ENCODE measurements at places on chromosomes 6 and 20. TPM values are rescaled to one million over a fixed set of nuclear protein-coding genes. Genes with fewer than 3 reads are reported as not detected.
A peak's percentile ranks its signal among the peaks of the same experiment; 100 is the strongest.

The MYT1 gene
- total RNA-seq: 0.20 TPM

The PBOV1 gene
- total RNA-seq: not detected

The FILIP1 gene
- 11.3 TPM for total RNA-seq

The RIMS1 gene
- total RNA-seq: 6.0 TPM

The BEND6 gene
- total RNA-seq: 6.6 TPM

DNA sequence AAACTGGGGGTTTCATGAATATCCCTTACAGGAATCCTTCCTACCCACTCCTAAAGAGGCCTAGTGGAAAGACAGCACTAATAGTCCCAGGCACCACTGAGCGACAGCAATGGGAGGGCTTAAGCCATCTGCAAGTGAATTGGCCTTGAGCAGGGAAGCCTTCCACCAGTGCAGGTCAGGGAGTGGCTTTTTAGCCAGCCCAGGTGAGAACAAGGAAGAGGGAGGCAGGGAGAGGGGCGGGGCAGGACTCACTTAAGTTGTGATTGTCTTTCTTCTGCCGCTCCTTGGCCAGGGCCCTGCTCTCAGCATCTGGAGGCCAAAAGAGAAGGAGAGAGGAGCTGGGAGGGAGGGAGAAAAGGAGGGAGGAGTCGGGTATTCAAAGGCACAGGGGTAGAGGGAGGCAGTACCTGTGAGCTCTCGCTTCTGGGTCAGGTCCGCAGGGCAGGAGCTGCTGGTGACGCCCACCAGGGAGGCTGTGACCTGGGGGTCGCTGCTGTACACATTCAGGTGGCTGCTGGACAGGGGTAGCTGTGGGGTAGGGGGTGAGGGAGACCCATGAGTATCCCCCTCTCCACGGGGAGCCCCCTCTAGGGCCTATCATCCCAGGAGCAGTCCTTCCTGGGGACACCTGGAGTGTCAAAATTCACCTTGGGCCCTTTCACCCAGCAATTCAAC lies 47.8 kb downstream of the TFEB start:
- no peaks in the 10 kb centered on the region for H3K36me3 ChIP-seq
- DNase-seq: no peak
- peaks cover 6% of the 10 kb centered on the region for H3K4me1 ChIP-seq
- H3K4me3 ChIP-seq: no peak overlapping the region
- H3K27me3 ChIP-seq: peaks cover 5% of the 10 kb centered on the region

GRCh38 chr6:38396209-38396608 lies 243.5 kb downstream of the BTBD9 start:
- H3K4me3 ChIP-seq: no peak overlapping the region
- H3K27ac ChIP-seq: no peak overlapping the region
- no peaks in the 10 kb centered on the region for H3K27me3 ChIP-seq
- no peak for DNase-seq
- peaks cover 16% of the 10 kb centered on the region for H3K4me1 ChIP-seq

- peak overlapping the region; percentile 98 for H3K27ac ChIP-seq
- peak overlapping the region; percentile 86 for H3K4me3 ChIP-seq
- no peaks in the 10 kb centered on the region for H3K27me3 ChIP-seq
- H3K36me3 ChIP-seq: peaks cover 24% of the 10 kb centered on the region
Measured at GRCh38 chr6:4017058-4017739, 61.7 kb downstream of the FAM217A start.

GRCh38 chr6:168153553-168153952 lies 74.5 kb upstream of the FRMD1 start:
- peaks cover 8% of the 10 kb centered on the region for H3K27me3 ChIP-seq
- no peak overlapping the region for H3K27ac ChIP-seq
- H3K4me1 ChIP-seq: peaks cover 69% of the 10 kb centered on the region
- no peaks in the 10 kb centered on the region for H3K36me3 ChIP-seq

DNA sequence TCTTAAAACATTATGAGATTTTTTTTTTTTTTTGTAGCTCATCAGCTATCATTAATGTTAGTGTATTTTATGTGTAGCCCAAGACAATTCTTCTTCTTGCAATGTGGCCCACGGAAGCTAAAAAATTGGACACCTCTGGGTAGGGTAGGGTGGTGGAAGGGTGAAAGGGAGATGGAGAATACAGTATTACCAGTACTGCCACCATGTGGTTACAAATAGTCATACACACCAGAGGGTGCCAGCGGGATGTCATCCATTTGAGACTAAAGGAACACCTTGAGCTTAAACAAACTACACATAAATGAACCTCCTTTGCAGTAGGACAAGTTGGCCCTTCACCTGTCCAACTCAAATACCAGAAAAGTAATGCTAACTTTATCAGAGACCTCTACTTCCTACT lies 601.9 kb downstream of the HTR1B start:
- no peak for DNase-seq
- H3K27me3 ChIP-seq: no peaks in the 10 kb centered on the region
- no peak overlapping the region for H3K27ac ChIP-seq
- no peak overlapping the region for H3K4me3 ChIP-seq

Data from mesothelial cell of epicardium (in vitro differentiated cells).